ENCODE measurements at places on chromosomes 7 and 10. TPM values are rescaled to one million over a fixed set of nuclear protein-coding genes. Genes with fewer than 3 reads are reported as not detected.

POLR2J3 gene
- total RNA-seq: 13.8 TPM

MBL2 gene
- total RNA-seq: not detected

TAS2R3 gene
- total RNA-seq: 0.96 TPM

UFSP1 gene
- 2.1 TPM for total RNA-seq

GRCh38 chr7:44982535-44982923 is 3.7 kb upstream of the MYO1G start:
- no peak for ATAC-seq
